ENCODE measurements at places on chromosomes 4 and X.

DNA sequence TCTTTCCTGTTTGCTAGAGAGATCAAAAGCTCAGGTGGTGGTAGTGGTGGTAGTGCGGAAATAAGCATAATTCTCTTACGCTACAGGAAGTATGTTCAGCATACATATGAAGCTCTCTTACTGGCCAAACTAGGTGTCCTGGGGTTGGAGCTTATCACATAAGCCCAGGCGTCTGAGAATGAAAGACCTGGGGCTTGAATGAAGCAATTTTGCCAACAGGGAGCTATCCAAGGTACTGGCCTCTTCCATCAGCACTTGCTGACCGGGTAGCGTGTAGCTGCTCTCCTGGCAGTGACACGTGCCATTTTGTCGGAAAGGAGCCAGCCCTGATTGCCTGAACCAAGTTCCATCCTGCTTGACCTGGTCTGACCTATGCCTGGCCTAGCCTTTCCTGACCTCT lies 65.9 kb upstream of the HPF1 start:
- DNase-seq = no peak

GRCh38 chrX:99271641-99272040 lies 1138.4 kb downstream of the PCDH19 start:
- no peak for DNase-seq

DNA sequence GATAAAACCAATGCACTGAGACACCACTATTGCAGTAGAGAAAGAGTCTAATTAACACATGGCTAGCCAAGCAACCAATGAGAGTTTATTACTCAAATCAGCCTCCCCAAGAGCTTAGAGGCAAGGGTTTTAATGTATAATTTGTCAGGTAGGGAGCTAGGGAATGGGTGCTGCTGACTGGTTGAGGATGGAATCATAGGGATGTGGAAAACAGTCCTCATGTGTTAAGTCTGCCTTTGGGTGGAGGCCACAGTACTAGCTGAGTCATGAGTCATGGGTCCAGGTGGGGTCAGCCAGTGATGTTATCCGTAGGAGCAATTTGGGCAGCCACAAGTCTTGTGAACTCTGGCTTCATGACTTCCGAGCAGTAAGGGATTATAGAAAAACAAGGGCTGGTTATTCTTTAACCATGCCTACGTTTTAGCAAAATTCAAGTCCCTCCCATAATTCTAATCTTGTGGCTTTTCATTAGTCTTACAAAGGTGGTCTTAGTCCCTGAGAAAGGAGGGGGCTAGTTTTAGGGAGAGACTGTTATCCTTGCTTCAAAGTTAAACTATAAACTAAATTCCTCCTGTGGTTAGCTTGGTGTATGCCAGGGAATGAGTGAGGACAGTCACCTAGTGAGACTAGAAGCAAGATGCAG lies 25.1 kb upstream of the PLAC8 start:
- DNase-seq = no peak

DNA sequence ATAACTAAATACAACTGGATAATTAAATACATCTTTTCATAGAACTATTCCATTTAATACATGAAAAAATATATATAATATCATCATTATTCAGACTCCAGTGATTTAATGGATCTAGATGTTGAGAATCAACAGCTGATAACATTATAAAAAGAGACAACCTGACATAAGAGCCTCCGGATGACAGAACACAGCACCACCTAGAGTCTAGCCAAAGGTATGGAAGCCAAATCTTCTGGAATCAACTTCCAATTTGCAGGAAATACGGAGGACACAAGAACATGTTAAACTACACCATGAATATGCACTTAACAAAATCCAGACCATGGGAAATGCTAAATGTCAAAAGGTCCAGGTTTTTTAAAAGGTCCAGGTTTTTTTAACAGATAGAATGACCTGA lies 55.0 kb downstream of the LRBA start:
- DNase-seq = no peak

GRCh38 chr4:112853662-112854256 lies 195.7 kb upstream of the ANK2 start:
- DNase-seq = no peak

DNA sequence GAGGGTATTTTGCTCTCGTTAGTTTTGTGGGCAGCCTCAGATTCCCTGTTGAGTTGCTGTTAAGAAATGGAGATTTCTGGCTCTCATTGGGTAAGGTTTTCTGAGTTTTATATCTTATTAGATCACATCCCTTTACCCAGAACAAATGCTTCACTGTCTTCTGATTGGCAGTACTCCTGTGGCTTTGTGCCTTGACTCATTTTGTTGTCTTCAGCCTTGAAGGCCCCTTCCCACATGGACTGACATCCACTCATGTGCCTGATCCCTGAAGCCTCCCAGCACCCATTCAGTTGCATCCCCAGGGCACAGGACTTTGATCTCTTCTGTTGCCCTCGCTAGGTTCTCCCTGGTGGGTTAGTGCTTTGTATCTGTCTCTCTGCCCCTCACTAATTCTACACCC lies 10.4 kb downstream of the MED28 start:
- no peak for DNase-seq

DNA sequence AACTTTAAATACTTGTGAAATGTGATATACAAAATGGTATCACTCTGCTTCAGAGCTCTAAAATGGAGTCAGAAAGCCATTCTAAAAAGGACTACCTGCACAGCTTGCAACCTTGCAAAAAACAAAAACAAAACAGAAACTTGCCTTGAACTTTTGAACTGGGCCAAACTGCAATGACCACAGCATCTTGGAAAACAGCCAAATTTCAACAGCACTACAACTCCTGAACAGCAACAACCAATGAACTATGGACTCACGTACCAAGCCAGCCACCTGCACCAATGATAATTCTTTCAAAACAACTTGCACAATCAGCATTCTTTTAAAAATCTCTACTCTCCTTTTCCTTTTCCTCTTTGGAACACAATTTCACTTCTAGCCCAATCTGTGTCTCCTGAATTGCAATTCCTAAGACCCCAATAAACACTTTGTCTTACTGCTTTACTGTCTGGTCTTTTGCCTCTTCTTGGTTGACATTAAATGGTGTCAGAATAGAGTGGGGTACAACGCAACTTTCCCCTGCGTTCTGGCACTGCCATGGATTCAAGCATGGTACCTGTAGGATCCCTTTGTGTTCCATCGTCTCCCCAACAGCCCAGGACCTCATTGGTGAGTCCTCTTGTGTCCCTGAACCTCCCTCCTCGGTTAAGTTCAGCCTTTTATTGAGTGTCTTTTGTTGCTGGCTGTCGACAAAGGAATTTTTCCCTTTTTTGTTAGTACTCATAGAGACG lies 35.7 kb upstream of the FMR1 start:
- no peak for DNase-seq

GRCh38 chrX:44619039-44619438 lies 76.4 kb upstream of the FUNDC1 start:
- no peak for DNase-seq

- DNase-seq = no peak
Measured at GRCh38 chr4:55028196-55028595, 97.2 kb downstream of the KDR start.

GRCh38 chr4:87232216-87232615 lies 11.8 kb upstream of the KLHL8 start:
- DNase-seq = no peak

DNA sequence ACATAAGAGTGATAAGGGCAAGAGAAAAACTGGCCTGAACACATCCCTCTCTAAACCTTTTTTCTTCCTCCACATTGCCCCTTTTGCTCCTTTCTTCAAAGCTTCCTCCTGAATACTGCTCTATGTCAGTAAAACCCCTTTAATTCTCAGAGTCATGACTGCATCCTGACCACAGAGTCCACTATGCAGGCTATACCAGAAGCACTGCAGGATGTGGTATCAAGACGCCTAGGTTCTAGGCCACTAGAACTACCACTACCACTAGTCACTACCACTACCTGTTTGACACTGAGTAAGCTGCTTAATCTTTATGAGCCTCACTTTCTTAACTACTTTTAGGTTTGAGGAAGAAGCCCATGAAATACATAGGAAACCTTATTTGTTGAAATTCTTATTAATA lies 38.7 kb downstream of the ARHGEF9 start:
- DNase-seq = no peak

DNA sequence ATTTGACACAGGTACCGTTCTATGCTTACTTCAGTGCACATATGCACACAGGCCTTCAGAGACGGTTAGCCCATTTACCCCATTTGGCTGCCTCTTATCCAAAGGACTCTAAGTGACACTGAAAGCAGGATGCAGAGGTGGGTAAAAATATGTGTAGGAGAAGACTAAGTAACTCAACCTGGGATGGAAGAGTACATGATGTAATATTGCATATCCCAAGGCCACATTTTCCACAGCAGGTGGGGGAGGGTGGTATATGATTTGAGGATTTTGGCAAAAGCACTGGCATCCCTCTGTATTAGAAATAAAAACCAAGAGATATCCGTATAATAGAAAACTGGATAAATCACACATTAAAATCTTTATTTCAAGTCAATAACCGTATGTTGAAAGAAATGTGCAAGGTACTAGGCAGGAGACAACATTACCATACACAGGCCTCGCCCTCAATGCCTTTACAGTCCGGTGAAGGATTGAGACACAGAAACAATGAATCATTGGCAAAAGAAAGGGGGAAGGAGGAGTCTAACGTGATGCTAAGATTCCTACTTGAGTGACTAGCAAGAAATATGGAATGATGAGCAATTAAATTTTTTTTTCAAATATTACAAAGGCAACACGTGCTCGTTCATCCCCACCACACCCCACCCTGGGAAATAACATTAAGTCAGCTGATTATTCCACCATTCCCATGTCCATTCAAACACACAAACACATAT lies 161.0 kb upstream of the RASGEF1B start:
- no peak for DNase-seq
